Hematopoietic multipotent progenitor cell treated with erythropoietin and hydrocortisone succinate and interleukin-3 and kit ligand, for 17 days (in vitro differentiated cells): ENCODE measurements at places on chromosomes 13 and 19.

GRCh38 chr13:35228536-35228935 is 248.0 kb downstream of the MAB21L1 start:
- DNase-seq: no peak

- no peak for DNase-seq
Measured at GRCh38 chr19:38975214-38975860, at the start of gene FBXO17. Gene FBXO17 (minus strand): TSS chr19:38975742. CDS start chr19:38950319, 25,423 bp downstream.

GRCh38 chr13:51534041-51534817 is 50.0 kb upstream of the WDFY2 start:
- no peak for DNase-seq

DNA sequence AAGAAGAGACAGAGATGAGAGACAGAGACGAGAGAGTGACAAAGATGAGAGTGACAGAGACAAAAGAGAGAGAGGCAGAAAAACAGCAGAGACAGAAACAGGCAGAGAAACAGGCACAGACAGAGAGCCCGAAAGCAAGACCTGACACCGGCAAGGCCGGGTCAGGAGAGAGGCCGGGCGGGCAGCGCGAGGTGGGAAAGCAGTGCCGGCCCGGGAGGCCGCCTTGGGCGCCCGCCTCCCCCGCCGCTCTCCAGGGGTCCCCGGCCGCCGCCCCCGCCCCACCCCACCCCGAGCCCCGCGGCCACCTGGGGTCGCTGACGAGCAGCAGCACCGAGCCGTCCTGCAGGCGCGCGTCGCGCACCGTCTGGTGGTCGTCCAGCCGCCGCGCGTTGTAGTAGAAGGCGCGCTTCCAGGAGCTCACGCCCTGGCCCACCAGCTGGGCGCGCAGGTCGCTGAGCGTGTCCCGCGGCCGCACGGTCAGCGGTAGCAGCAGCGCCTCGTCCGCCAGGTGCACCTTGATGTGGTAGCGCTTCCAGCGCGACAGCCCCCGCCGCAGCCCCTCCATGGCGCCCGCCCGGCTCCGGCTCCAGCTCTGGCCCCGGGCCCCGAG is at the start of gene TINCR:
TSS of gene TINCR (minus strand) at position 594 of the 610 bp plus-strand sequence.
- DNase-seq: no peak

- DNase-seq: peak; percentile 93
Measured at GRCh38 chr19:18280247-18281081, 958 bp downstream of the JUND start.

GRCh38 chr13:32126756-32127155 is 95.2 kb downstream of the FRY start:
- DNase-seq: no peak

DNA sequence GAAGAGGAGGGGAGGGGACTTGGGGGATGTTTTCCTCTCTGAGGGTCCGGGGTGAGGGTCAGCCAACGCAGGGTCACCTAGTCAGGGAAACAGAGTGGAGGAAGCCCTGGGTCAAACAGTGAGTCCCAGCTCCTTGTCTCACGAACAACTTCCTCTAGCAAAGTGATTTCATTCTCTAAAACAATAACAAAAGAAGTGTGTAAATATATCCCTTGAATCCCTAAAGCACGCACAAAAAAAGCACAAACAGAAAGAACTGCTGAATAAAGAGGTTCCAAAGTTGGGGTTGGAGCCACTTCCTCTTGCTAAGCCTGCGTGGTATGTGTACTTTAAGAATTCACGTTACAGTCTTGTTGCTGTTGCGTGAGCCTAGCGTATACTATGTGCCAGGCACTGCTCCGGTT is 1.5 kb upstream of the C5AR2 start:
- DNase-seq: no peak

DNA sequence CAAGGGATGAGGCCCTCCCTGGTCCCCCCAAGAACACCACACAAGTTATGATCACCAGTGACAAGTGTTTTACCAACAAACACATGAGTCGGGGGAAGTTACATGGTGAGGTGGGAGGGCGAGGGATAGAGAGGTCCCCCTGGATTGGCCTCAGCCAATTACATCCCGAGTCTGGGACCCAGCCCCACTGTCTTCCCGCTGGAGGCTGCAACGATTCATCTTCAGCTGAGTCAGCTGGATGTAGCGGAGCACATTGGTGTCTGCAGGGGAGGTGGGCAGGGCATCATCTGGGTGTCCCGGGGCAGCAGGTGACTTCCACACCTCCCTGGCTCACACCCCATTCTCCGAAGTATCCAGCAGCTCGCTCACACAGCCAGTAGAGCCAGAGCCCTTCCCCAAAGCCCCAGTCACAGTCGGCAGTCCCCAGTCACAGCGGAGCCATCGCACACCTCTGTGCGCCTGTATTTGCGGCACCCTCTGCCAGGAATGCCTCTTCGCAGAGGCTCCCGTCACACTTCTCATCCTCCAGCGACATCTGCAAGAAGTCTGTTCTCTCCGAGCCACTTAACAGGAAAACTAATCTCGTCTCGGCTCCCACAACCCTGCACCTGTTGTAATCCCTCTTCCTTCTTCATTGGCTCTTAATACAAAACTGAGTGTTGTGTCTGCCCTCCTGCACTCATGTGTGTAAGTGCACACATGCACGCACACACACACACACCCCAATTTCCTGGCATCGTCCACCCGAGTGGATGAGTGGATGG is 2.0 kb downstream of the TTC9B start:
- DNase-seq: no peak

DNA sequence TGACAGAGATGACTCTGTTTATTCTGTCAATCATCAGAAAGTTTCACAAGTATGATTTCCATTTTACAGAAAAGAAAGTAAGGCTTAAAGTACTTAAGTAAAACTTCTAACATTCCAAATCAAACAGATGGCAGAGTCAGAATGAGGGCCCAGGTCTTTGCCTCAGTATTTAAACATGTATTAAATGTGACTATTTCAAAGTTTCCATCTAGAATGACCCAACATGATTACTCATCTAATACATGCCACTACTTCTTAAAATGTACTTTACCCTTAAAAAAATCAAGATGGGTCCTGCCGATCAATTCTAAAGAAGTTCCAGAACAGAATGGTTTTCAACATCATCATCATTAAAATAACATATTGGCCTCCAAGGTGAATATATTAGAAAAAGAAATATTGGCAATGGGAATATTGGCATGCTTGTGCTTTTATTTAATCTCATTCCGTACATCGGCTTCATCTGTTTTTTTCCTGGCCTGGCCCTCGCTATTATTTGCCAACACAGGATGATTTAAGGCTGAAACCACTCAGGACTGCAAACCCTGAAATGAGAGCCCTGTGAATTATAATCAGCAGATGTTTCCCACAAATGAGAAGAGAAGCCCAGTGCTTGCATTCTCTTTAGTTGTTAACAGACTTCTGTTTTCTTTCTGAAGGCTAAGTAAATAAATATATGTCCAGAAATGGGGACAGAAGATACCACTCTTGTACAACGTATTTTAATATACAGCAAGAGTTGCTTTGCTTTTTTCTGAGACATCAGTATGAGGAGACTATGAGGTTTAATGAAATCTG is 340.0 kb downstream of the DNAJC15 start:
- no peak for DNase-seq

GRCh38 chr19:1057176-1057855 is 9.7 kb upstream of the ARHGAP45 start:
- DNase-seq: peak; percentile 32

GRCh38 chr13:25493931-25494640 is 122.3 kb downstream of the ATP8A2 start:
- no peak for DNase-seq

DNA sequence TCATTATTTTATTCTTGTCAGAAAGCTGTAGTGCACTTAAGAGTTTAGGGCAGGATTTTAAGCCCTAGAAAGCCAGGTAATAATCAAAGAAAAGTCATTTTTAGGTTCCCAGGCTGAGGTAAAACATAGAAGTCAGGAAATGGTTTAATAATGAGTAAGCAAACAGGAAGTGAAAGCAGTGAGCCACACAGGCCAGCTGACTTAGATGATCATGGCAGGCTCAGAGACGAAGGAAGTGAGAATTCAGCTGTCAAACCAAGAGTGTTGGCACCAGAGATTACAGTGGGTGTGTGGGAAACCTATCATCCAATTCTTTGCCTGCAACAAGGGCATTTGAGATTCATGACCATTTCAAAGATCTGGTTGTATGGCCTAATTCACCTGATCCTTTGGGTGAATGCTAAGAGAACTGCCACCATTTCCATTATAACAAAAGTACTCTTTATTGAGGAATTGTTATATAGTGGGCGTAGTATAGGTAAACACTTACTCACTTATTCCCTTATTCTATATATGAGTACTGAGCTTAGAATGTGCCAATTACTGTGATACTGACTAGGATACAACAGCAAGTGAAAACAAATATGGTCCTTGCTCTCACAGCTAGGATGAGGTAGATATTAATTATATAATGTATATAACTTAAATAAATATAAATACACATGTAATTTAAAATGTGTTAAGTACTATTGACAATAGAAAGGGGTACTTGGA is 103.7 kb upstream of the EDNRB start:
- no peak for DNase-seq

- DNase-seq: no peak
Measured at GRCh38 chr13:32225481-32225931, 89.7 kb downstream of the ZAR1L start.

DNA sequence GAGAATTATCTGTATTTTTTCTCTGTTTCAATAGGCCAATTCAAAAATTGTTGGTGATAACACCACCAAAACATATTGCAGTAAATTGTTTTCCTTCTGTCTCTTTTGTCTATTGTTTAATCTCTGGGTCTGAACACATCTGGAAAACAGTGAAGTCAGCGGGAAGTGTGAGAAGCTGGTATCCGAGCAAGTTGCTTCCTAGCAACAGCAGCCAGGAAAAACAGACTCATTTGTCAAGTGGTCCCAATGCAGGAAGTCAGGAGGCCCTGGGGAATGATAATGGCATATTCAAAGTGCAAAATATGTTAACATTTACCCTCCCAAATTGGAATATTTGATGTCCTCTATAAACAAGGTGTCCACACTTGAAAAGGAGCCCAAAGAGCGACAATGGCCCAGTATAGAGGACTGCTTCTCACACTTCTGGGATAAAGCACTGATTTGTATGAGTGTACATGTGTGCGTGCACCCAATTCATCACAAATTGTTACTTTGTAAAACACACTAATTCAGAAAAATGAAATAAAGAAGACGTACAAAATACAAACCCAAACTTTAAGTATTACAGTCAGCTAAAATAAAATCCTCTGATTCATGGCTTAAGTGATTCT is 515.0 kb downstream of the TBC1D4 start:
- DNase-seq: no peak

- DNase-seq: no peak
Measured at GRCh38 chr13:87798536-87798935, 127.4 kb downstream of the SLITRK5 start.

GRCh38 chr13:63696055-63696454 is 2280.4 kb upstream of the PCDH20 start:
- DNase-seq: no peak

DNA sequence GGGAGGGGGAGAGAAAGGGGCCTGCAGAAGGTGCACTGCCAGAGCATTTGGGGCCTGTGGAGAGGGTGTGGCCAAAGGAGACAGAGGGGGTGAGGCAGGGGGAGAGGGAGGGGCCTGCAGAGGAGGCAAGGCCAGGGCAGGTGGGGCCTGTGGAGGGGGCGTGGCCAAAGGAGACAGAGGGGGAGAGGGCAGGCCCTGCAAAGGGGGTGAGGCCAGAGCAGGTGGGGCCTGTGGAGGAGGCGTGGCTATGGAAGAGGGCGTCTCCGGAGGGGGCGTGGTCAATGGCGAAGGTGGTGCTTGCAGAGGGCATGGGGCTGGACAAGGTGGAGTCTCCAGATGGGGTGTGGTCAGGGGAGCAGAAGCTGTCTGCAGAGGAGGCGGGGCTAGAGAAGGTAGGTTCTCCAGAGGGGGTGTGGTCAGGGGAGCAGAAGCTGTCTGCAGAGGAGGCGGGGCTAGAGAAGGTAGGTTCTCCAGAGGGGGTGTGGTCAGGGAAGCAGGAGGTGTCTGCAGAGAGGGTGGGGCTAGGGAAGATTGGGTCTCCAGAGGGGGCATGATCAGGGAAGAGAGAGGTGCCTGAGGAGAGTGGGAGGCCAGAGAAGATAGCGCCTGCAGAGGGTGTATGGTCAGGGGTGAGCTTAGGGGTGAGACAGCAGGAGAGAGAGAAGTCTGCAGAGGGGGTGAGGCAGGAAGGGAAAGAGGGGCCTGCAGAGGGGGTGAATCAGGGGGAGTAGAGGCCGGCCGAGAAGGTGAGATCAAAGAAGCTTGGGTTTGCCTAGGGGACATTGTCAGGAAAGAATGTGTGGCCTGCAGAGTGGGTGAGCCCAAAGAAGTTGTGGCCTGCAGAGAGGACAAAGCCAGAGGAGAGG is 3.4 kb downstream of the PRR36 start:
- DNase-seq: peak; percentile 85

- DNase-seq: no peak
Measured at GRCh38 chr13:23660249-23660648, 90.0 kb downstream of the TNFRSF19 start.

GRCh38 chr19:4816202-4816949 is 15.1 kb downstream of the TICAM1 start:
- DNase-seq: no peak
